GM18507 (cell line): ENCODE measurements at places on chromosomes 5 and 9.

DNA sequence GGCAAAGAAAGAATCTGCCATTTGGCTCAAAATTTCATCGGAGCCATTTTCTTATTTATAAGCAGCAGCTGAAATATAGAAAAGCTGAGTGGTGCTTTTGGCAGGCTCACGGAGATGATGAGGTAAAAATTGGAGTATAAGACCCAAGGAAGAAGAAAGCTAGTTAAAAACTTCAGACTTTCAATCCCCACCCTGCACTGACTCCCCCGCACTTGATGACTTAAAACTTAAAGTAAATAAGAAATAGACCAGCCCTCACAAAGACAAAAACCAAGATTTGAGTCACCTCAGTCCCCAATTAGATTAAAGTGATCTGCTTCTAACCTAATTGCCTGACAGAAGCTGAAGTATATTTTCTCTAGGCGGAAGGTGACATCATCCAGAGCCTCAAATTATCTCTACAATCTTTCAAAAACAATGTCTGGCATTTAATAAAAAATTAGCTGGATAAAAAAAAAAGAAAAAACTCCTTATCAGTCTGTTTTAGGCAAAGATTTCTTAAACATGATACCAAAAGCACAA, 124.0 kb upstream of the PJA2 start:
- no peak for DNase-seq

- no peak for DNase-seq
Observed at GRCh38 chr5:32909207-32909606, 198.1 kb downstream of the NPR3 start.

DNA sequence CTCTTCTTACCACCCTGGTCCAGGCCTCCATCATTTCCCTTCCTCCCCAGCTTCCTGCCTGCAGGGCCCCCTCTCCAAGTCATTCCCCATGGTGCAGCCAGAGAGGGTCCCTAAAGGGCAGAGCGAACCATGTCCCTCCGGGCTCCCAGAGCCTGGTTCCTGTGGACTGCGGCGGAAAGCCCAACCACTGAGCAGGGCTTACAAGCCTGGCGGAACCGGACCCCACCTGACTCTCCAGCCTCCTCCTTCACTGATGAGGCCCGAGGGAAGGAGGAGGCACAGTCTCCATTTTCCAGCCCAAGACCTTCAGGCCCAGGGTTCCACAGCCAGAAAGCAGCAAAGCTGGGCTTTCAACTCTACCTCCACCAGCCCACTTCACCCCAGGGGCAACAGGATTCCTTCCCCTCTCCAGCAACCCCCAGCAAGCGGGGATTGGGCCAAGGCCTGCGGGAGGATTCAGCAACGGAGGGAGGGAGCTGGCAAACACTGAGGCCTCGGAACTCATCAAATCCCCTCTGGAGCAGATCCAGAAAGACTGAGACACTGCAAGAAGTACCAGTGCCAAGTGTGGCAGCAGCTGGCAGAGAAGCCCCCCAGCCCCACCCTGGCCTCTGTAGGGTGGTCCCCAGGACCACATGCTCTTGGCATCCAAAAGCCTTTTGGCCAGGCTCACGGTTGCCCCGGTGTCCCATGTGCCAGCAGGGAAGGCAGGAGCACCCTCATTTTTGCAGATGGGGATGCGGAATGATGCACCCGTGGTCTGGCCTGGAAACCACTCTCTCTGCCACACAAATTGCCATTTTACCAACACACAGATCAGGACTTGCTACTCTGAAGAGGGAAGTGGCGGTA, 3.1 kb downstream of the FAM163B start:
- DNase-seq = no peak

GRCh38 chr5:113574417-113574816, 60.9 kb downstream of the YTHDC2 start:
- DNase-seq = no peak

- no peak for DNase-seq
Observed at GRCh38 chr5:11733185-11733839, 170.9 kb downstream of the CTNND2 start.

GRCh38 chr9:89183146-89183545, 4.5 kb upstream of the SHC3 start:
- DNase-seq = no peak

DNA sequence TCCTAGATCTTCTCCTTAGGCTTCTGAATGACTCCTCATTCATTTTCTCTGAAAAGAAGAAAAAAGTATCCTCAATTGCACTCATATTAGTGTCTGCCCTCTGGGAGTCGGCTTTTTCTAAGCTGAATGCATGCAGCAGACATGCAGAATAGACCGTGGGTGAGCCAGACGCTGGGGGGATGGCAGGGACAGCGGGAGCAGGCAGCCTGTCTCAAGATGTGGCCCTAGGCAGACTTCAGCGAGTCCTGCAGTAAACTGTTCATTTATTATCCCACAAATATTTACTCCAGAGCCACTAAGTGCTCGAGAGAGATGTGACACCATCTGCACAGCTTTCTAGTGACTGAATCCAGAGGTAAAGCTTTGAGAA, 164.9 kb upstream of the RAI14 start:
- DNase-seq = no peak

- DNase-seq = no peak
Observed at GRCh38 chr5:170171811-170172210, 61.0 kb upstream of the C5orf58 start.

DNA sequence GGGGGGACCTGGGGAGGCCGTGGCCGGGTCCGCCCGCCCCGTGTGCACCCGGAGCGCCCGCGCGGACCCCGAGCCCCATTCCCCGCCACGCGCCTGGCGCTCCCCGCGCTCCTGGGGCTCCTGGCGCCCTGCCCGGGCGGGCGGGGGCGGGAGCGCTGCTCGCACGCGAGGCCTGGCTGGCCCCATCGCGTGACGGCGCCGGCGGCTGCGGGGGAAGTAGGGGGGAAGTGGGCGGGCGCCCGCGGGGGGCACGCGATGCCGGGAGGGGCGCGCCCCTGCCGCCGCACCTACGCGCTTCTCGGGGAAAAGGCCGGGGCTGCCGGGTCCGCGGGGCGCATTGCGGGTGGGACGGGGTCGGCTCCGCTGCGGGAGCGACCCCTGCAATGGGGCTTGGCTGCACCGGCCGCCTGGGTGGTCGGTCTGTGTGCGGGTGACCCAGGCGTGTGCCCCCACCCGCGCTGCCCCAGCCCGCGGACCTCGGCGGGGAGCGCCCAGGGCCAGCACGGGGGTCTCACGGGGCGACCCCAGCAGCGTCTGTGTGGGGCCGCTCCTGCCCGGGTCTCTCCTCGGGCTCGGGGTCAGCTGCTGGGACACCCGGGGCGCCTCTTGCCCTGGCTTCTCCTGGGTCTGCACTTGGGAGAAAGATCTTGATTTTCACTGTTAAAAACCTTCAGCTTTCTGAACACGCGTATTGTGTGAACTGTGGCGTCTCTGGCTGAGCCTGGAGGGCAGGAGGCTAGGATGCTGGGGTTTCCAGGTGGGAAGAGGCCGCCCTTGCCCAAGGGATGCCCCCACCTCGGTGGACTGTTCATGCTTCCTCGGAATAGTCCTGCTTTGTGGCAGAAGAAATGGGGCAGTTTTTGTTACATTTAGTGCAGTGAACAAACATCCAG, 52.4 kb downstream of the AHRR start:
- DNase-seq = peak; percentile 84

- no peak for DNase-seq
Observed at GRCh38 chr5:111743988-111744387, 13.0 kb downstream of the NREP start.

- no peak for DNase-seq
Observed at GRCh38 chr5:75049456-75050351, 2.7 kb downstream of the GCNT4 start.

DNA sequence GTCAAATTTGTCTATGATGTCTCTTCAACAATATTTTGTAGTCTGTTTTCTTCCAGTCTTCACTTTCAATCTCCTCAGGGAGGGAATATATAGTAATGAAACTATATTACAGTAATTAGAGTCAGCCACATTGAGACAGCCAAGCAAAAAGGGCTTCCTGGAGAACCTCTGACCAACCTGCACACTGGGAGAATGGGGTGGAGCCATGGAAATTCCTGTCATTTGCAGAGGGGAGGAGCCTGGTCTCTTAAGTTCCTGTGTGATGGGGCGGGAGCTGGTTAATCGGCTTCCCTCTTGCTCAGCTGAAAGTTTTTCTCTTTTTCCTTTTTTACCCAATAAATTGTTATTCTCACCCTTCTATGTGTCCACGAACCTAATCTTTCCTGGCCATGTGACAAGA, 1220.0 kb downstream of the PTPRD start:
- no peak for DNase-seq

- no peak for DNase-seq
Observed at GRCh38 chr5:54176066-54176830, 134.1 kb downstream of the ARL15 start.

DNA sequence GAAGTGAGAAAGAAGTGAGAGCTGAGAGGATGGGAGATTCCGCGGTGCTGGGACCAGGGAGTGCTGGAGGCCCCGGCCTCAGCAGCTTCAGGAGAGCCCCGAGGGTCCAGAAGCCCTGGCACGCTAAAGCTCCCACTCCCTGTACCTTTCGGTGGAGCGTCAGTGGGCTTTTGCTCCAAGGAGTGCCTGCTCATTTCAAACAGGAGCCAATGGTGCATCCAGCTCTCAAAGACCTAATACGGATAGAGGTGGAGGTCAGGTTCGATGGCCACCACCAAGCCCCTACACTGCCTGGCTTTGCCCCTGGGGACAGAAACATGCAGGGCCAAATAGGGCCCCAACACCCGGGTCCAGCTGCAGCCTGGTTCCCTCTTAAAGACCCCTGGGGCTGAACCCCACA, 8.2 kb downstream of the CD74 start:
- no peak for DNase-seq

DNA sequence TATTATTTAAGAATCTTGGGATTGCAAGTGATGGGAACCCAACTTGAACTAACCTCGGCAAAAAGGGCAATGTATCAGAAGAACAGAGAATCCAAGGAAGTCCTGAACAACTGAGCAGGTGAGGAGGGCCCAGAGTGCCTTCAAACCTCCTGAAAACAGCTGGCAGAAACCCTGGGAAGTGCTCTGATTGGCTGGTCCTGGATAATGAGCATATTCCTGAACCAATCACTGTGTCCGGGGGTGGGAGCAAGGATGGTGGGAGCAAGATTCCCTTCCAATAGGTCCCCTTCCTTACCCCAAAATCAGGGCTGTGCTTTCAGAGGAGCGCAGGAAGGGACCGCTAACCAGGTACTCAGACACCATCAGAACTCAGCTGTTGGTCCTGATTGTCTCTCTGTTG, 31.9 kb upstream of the TBC1D2 start:
- DNase-seq = no peak

DNA sequence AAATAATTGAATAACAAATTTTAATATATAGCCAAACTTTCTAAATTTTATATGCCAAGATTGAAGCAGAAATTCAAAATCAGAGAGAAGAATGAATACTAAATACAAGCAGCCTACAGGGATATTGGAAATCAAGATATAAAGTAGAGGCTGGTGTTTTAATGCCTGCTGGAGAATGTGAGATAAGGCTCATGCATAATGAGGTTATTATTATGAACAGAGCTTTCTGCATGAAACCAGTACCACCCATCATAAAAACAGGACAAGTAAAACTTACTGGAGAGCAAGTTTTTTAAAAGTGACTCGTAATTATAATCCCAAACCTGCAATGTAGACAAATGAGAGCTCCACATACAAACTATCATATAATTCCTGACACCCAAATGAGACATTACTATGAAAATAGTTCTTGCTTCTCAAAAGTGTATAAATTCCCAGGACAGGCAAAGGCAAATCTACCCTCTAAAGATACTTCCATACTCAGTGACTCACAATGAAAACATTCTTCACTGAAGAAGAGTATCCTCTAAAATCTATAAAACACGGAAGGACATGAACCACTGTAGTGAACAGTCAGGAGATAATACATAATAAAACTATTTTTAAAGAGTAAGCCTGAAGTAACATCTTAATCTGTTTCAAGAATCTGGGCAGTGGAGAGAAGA, 532.0 kb upstream of the GRAMD2B start:
- no peak for DNase-seq

DNA sequence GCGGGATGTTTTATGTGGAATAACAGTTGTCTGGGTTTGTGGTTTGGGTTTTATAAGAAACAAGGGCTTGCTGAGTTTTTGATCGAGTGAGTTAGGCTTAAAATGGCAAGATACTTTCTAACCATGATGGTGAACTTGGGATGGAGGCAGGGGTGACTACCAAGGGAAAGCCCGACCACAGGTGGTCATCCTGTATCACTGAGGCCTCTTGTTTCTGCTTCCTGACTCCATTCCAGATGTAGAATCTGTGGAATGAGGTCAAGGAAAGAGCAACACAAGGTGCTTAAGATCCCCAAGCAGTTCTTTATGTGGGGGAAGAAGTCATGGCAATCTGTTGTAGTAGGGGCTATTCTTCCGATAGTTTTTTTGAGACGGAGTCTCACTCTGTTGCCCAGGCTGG, 122.3 kb downstream of the GOLPH3 start:
- DNase-seq = no peak

DNA sequence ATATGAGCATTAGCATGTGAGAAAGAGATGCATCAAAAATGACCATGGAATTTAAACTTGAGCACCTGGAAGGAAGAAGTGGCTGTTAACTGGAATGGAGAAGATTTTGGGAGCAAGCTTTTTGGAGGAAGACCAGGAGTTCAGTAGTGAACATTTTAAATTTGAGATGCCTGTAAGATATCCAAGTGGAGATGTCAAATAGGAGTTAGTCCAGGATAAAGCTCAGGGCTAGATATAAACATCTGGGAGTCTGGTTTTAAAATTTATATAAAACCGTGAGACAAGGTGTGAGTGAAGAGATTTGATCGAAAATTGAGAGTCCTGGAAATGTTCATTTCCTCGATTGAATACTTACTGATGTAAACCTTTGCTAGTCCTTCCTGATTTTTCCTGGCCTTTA, 217.5 kb downstream of the ZSWIM6 start:
- DNase-seq = no peak

DNA sequence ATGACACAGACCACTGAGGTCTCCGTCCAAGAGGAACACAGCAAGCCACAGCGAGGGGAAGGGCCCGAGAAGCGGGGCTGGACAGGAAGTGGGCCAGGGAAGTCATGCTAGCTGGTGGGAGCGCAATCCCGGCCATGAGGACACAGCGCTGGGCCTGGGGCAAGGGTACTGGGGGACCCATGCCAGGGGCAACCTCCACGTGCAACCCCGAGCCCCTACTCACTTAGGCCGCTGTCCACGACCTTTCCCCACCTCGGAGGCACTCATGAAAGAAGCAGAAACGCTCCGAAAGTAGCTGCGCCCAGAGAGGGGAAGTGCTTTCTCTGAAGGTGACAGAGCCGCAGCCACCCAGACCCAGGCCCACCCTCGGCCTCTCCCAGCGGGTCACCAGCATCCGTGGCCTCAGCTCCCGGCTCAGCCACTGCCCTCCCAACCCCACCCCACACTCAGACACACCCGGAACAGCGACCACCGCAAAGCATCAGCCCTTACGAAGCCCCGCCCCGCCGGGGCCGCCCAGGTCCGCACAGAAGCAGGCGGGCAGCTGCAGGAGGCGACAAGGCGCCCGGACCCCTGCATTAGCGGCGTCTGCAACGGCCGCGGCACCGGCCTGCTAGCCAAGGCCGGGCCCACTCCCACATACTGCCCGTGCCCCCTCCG, 782 bp downstream of the BICD2 start:
- no peak for DNase-seq
